CD4-positive, alpha-beta T cell treated with Interferon gamma for 1 hour (primary cell): ENCODE measurements at places on chromosomes 2 and 18.

- DNase-seq: no peak
Measured at GRCh38 chr2:226984750-226985582, 149.1 kb downstream of the RHBDD1 start.

DNA sequence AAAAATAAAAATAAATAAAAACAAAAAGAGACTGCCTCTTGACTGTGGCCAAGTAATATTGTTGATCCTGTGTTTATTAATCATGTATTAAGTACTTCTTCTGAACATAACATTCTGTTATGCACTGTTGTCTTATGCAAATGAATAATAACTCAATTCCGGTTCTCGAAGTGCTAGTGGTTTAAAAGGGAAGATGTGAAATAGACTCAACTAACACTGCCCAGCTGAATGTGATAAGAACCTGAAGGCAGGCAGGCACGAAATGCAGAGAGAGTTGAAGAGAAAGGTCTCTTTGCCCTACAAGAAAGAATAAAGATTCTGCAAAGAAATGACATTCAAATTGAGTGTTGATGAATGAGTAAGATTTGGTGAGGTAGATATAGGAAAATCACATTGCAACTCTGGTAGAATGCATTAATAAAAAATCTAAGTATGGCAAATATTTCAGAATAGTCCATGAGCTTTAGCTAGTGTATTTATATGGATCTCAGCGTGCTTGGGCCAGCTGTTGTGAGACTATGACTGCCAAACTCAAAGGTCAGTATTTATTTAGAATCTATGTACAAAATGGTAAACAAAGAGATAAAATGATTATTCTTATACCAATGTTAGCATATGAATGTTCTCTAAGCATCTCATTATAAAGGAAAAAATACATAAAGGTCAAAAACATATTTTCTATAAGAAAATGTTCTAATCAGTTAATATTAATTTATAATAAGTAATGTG is 352.3 kb upstream of the CDH7 start:
- no peak for DNase-seq

- DNase-seq: no peak
Measured at GRCh38 chr18:44841221-44841620, 160.5 kb downstream of the SETBP1 start.

GRCh38 chr2:168490015-168490874 is 34.2 kb downstream of the CERS6 start:
- DNase-seq: peak; percentile 7

DNA sequence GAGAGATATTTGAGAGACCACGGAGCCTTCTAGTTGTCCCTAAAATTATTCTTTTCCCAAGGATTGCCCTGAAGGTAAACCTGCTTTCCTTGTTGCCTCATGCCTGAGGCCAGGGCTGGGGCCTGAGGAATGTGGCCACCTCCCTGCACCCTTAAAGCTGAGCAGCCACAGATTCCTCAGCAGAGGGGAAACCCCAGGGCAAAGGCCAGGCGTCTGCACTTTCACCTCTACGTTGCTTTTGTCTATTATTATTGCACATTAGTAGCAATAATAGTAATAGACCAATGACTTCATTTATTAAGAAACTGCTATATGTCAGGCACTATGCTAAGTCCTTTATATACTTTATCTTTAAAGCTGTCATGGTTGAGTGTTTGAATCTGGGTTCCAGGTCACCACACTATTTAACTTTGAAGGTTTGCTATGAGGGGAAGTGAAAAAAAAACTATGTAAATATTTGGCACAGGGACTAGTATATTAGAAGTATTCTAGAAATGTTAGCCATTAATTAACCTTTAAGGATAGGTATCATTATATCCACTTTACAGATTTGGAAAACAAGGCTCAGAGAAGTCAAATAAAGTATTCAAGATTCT is 104.2 kb downstream of the LRRC30 start:
- no peak for DNase-seq

DNA sequence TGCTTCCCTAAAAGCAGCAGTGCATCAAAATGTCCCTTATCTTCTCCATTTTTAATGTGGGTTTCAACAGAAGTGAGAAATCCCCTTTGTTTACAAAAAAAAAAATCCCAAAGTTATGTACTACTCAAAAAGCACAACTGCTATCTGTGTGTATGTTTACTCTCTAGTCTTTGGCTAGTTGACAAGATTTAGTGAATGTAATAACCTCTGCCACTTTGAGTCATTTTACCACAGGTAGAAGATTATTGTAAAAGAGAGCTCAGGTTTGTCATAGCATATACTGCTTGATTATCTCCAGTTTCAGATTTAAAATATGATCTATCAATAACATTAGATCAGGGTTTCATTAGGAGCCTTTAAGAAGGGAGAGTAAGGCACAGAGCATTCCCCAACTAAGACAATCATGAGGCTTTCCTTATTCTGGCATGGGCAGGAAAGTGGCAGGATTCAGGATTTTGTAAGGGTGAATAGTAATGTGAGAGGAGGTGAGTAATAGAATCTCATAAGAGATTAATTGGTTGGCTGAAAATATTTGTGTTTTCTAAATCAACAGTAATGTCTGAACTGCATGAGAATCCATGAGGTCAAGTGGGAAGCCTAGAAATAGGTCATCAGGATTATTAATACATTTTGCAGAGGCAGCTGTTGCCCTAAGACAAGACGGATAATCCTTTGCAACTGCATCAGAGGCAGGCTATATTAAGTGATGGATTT is 1780.3 kb upstream of the LRRTM1 start:
- no peak for DNase-seq

- no peak for DNase-seq
Measured at GRCh38 chr2:74513605-74514367, 464 bp upstream of the TLX2 start.

- DNase-seq: peak; percentile 75
Measured at GRCh38 chr2:113203901-113204519, 30.2 kb downstream of the PSD4 start.

DNA sequence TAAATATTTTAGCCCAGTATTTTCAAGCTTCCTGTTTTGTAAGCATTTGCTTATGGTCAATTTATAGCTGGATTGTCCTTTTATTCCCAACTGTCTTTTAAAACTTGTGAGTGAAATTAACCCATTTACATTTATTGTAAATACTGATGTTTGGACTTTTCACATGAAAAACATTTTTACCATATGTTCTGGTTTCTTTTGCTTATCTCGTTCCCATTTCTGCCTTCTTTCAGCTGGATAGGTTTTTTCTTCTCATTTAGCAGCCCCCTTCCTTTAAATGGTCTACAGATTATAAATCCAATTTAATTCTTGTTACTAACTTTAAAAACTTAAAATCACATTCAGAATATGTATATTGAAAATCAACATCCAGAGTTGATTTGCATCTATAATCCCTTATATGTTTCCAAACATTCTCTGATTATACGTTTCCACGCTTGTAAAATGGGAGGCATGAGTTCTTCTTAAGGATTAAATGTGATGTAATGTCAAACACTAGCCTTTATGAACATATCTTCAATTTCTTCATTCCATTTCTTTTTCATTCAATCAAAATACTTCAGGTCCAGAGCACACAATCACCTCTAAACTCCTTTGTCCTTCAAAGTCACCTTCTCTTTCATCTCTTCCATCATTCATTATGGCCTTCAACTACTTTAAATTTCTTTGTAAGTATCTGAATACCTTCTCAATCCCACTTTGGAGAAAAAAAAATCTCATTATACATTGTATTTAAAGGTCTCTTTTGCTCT is 1.1 kb upstream of the KDM3A start:
- no peak for DNase-seq

GRCh38 chr2:26465981-26466471 is 11.9 kb downstream of the OTOF start:
- no peak for DNase-seq

GRCh38 chr2:45542013-45542412 is 69.1 kb downstream of the SRBD1 start:
- DNase-seq: no peak

DNA sequence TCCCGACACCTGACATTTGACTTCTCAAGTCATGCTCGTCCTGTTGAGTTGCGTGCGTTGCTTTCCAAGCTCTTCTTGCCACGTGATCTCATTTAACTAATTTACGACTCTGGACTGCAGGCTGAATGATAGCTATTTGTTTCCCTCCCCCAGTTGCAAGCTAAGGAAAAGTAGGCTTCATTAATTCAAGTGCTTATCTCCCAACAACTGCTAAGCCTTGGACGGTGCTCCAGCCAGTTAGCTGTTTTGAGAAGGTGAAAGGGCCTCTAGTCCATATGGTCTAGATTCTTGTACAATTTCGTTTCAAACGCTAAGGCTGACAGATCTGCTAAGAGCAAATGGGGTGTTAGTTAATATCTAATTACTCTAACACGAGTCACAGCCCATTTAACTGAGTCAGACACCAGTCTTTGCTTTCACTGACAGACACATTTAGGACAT is 21.1 kb downstream of the GPR45 start:
- DNase-seq: no peak

DNA sequence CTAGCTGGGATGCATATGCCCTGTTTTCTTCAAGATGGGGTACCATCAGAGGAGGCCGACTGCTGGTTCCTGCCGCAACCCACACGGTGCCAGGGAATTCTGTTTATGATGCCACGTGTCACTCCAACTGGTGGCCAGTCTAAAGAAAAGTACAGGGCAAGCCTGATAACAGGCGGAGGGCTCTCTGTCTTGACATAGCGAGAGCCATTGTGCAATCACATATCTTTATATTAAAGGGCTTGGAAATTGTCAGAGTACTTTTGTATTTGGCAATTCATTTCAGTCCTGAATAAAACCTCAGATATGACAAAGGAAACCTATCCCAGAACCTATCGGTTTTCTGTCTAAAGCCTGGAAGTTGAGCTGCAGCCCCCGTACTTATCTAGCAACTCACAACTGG is 768.4 kb downstream of the TDRD15 start:
- no peak for DNase-seq

- DNase-seq: no peak
Measured at GRCh38 chr2:85945586-85945985, 56.8 kb upstream of the ST3GAL5 start.

DNA sequence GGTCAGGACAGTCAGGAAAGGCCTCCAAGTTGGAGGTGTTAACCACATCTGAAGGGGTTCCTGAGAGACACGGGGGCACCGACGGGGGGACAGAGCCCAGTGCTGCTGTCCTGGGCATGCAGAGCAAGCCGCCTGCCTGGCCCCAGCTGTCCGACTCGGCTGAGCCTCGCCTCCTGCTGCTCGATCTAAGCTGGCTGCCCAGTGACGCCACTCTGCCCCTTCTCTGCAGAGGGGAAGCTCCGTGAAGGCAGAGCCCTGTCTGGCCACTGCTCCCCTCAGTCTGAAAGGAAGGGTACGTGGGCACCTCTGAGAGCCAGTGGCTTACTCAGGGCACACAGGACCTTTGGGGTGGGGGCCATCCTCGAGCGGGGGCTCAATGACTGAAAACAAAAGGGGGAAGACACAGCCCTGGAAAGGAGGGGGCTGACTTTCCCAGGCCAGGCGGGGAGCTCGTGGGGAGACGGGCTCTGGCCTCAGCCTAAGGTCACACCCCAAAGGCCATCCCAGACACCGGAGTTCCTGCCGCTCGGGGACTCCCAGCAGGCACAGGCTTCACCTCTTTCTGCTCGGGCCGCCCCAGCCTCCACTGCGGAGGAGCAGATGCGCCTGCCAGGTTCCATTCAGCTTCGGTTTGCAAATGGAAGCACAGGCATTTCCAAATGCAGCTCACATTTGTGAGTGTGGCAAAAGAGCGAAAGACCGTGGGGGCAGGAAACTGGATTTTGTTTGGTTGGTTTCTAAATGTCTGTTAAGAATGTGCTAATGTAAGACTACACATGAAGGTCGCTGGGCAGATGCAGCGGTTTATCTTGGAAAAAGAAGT is 136.9 kb downstream of the HDAC4 start:
- no peak for DNase-seq

GRCh38 chr18:62026586-62026985 is 133.8 kb upstream of the RNF152 start:
- DNase-seq: no peak

GRCh38 chr2:233353769-233354499 is at the start of gene DGKD:
DGKD (plus strand) TSS chr2:233354494; CDS start chr2:233354519, 25 bp downstream.
- peak; percentile 77 for DNase-seq

DNA sequence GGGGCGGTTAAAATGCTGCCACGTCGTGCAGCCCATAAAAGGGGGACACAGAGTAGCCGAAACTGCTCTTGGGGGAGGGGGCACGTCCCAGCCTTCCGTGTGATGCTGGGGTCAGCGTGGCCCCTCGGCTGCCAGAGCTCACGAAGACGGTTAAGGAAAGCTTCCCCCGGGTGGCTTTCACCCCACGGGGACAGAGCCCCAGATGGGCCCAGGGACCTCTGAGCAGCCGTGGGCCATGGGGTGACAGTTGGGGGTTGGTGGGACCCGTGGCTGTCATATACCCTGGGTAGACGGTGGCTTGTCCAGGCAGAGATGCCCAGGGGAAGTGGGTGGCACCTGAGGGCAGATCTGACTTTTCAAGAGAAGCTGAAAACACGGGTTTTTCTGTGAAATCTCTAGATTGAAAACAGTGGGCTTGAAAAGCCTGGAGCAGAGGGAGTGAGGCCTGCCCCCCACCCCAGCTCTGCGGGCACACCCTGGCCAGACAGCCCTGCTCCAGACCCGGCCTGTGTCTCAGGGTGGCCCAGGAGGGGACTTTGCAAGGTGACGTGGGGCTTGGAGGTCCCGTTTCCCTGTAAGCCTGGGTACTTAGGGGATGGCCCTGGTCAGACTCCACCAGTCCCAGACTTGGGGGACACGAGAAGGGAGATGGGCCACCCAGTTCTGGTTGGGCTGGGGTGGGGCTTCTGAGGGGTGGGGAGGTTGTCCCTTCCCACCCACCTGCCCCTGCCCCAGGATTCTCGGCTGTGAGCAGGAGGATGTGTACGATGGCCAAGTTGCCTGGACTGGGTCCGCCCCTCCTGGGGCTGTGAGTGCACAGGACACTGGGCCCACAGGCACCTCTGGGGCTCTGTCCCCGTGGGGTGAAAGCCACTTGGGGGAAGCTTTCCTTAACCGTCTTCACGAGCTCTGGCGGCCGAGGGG is 652 bp downstream of the NEU4 start:
- DNase-seq: no peak

DNA sequence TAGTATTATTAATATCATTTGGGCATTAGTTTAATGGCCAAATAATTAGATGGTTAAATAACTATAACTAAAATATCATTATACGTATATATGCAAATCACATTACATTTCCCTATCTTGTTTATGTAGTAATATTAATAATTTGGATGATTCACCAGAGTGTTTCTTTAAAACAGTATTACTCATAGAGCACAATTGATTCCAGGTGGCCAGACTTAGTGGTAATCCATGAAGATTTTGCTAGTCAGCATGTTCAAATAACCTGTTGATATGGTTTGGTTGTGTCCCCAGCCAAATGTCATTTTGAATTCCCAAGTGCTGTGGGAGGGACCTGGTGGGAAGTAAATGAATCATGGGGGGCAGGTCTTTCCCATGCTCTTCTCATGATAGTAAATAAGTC is 782.3 kb downstream of the LRP1B start:
- no peak for DNase-seq

- DNase-seq: no peak
Measured at GRCh38 chr2:151277067-151277466, 12.4 kb downstream of the NMI start.

GRCh38 chr2:110691612-110692258 is 13.9 kb upstream of the BUB1 start:
- DNase-seq: no peak

- no peak for DNase-seq
Measured at GRCh38 chr2:104444889-104445288, 409.0 kb upstream of the POU3F3 start.
